ENCODE measurements at places on chromosomes 11 and 22.
A peak's percentile ranks its signal among the peaks of the same experiment; 100 is the strongest.

DNA sequence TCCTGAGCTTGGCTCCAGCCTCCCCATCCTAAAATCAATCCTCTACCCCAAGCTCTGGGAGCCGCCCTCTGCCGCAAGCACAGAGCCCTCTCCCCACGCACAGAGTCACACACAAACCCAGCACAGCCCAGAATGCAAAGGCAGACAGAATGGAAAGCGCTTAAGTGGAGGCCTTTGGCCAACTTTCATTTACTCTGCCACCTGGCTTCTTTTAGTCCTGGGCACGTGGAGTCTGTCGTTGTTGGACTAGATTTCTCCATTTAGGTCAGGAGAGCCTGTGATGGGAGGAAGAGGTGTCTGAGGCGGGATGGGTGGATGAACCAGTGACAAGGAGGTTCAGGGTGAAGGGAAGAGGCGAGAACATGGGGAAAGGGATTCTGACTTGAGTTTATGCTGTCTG lies 191.7 kb downstream of the DSCAML1 start:
- no peak for DNase-seq

DNA sequence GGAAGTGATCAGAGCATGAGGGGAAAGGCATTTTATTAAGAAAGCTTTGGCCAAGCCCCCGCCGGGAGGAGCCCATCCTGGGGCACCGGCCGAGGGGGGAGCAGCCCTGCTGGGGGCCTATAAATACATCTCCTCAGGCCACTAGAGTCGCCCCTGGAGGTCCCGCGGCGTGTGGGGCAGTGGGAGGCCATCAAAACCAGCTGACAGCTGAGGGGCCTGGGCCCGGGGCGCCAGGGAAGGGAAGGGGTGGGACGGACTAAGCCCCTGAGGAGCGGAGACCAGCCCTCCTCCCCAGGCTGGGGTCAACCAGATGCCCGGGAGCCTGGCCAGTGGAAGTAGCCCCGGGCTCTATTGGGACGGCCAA lies 13.1 kb downstream of the SCARF2 start:
- no peak for DNase-seq

- no peak for DNase-seq
Observed at GRCh38 chr11:44171518-44171917, 76.0 kb downstream of the EXT2 start.

- DNase-seq, result no peak
Observed at GRCh38 chr11:93198215-93198845, 539 bp upstream of the SLC36A4 start.

- DNase-seq, result no peak
Observed at GRCh38 chr11:72665911-72666472, 8.2 kb downstream of the PDE2A start.

GRCh38 chr11:133983660-133984316 lies 27.0 kb upstream of the IGSF9B start:
- no peak for DNase-seq

DNA sequence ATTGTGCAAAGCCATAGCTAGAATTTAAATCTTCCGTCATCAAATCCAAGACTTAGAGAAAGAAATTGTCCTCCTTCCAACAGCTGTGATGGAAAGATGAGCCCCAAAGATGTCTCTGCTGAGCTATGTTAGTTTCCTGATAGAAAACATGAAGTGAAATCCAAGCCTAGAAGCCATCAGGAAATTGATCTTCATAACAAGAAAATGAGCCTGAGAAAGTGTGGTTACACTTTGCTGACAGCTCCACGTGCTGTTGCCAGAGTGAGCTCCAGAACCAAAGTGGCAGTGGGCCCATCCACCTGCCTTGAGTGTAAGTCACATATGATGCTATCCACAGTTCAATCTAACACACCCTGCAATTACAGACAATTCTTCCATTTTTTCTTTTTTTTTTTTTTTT lies 58.0 kb upstream of the UBASH3B start:
- no peak for DNase-seq

DNA sequence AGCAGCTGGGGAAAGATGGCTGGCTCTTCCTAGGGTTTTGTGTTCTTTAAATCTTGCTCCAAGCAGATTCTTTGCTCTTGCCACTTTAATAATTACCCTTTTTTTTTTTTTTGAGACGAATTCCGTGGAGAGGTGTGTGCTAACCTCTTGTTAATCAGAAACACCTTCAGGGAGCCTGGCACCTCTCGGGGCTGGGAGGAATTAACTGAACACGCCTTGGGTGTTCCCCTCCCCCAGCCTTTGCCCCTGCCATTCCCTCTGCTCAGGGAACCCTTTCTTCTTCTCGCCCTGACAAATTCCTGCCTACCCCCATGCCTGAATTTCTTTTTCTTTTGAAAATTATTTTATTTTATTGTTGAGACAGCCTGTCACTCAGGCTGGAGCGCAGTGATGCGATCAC lies 17.5 kb downstream of the TMPRSS6 start:
- no peak for DNase-seq

DNA sequence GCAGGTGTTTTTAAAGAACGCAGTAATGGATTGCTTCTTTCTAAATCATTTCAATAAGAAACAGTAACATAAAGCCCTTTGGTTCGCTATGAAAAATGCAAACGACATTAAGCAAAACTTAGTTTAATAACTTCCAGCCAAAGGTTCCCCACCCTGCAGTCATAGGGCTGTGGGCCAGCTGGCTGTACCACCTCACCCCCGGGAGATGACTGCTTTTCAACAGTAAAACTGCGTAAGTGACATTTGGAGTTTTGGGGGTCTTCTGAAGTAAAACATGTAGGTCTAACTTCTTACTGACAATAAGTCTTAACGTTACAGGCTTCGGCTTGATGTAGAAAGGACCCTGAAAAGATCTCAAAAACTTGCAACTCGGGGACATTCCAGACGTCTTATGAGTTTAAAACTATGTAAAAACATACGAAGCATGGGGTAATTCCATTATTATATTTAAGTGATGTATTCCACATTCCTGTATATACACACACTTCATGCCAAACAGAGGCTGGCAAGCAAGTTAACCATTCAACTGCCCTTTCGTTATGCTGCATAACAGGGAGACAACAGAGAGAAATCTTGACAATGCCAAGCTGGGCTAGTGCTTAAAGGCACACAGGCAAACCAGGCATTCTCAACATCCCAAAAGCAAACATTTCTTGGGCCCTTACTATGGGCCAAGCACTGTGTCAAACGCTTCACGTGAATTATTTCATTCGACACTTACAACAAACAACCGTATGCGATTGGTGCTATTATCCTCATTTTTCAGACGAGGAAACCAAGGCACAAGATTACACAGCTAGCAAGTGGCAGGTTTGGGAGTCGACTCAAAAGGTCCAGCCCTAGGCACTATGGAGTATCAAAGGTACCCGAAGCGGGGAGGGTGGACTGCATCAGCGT lies 1.2 kb downstream of the MRTFA start:
- no peak for DNase-seq

- no peak for DNase-seq
Observed at GRCh38 chr11:9880657-9881056, 216.8 kb downstream of the SWAP70 start.

DNA sequence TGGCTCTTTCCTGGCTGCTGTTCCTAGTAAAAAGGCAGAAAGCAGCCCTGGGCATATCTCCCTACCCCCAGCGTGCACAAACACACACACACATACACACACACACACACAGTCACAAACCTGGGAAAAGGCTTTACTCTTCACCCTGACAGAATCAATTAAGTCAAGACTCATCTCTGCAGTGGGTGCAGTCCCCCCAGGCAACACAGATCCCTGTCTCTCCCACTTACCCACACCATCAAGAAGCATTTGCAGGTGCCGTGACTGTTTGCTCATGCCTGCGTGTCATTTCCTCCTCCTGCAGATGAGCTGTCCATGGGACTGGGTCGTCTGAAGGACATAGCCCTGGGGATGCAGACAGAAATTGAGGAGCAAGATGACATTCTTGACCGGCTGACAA lies 28.6 kb downstream of the SNAP29 start:
- DNase-seq, result no peak

- no peak for DNase-seq
Observed at GRCh38 chr11:33027233-33027632, 11.6 kb downstream of the DEPDC7 start.

GRCh38 chr11:134063991-134064747 lies 4.7 kb upstream of the JAM3 start:
- DNase-seq, result no peak

GRCh38 chr22:19998232-19998951 lies 18.2 kb downstream of the ARVCF start:
- DNase-seq, result no peak

GRCh38 chr11:70829134-70829885 lies 423.1 kb downstream of the SHANK2 start:
- DNase-seq, result no peak

DNA sequence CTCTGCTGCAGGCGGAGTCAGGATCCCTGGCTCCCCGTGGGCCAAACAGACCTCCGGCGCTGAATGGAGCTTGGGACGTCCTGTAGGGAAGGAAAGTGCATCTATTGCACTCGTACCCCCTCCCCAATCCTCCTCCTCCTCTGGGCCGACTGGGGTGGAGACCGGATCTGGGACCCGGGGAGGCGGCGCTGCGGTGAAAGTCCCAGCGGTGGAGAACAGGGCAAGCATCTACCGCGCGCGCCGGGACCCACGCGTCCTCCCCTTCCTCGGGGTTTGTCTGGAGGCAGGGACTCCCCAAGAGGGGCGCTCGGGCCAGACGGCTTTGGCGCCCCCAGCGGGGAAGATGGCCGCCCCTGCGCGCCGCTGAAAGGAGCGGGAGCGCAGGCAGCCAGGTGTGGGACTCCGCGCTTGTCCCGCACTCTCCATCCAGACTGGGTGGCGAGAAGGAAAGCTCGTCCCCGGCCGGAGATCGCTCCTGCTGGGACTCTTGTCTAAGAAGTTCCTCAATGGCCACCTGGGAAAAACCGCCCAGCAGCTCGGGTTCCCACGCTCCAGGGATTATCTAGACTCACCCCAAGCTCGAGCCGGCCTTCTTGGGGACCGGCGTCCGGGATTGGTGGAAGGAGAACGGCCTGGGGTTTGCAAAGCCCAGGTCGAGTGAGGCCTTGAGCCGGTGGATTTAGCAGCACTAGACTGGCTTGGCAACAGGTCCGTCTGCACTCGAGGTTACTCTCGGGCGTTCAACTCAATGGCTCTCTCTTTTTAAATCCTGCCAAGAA lies 718 bp downstream of the FADS2 start:
- DNase-seq, result peak; percentile 22

DNA sequence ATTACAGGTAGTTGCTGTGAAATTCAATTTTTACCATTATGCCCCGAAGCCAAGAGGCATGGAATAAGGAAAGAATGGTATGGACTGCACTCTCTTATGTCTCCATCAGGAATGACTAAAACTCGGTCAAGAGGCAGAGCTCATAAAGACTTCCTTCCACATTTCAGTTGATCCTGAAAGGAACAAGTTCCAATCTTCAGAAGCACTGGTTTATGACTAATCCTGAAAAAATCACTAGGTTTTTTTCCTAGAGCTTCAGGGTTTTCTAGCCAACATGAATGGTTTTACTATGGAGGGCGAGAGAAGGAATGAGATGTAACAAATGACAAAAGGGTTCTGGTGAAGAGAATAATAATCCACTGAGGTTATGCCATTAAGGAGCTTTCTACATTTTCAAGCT lies 832.2 kb downstream of the NTM start:
- no peak for DNase-seq

DNA sequence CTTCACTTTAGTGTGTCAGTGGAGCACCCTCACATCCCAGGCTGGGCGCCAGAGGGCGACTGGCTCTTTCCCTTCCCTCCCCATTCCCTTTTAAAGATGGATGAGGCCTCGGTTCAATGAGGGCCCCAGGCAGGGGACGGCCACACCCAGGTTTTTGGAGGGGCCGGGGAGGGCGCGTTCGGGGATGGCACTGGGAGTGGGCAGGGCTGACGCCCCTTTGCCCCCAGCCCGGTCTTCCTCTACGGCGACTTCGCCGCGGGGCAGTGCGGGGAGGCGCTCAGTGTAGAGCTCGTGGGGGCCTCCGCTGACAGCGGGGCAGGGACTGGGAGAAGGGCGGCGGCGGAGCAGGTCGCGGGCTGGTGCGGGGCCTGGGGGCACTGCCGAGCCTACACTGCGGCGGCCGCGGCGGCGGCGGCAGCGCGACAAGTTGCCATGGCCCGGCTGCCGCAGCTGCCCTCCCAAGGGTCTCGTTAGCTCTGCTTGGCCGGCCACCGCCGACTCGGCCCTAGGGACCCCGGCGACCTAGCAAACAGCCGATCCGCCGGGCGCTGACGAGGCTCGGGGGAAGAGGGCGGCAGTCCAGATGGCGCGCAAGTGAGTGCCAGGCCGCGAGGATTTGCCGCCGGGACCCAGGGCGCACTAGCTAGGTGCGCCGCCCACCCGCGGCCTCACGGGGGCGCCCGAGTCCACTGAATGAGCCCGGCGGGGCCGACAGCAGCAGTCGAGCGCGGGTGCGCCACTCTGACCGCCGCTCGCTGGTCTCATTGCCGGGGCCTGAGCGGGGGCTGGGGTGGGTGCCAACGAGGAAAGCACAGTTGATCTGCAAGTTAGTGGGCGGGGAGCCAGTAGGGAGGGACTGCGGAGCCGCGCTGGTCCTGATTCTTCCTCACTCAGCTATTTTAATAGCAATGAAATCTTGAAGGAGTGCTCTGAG lies 92.7 kb downstream of the RRM1 start:
- DNase-seq, result peak; percentile 47

GRCh38 chr22:39117585-39118191 lies 20.6 kb downstream of the APOBEC3H start:
- DNase-seq, result peak; percentile 72

- DNase-seq, result no peak
Observed at GRCh38 chr11:87203907-87204602, 166.3 kb downstream of the TMEM135 start.

DNA sequence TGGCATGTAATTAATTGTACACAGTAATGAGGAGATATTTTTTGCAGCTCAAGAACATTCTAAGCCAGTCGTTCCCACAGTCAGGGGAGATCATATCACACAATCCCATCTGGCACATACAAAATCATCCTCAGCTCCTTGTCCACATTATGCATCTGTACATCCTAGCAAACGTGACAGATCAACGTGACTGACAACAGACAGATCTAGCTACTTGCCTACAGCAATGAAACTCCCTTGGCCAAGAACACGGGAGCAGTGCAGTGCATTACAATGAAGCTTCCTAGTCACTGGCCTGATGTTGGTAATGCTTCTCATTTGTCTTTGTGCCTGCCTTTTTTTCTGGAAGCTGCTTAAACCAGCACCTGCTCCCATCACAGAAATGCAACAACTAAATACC lies 24.5 kb upstream of the GUCY1A2 start:
- no peak for DNase-seq

DNA sequence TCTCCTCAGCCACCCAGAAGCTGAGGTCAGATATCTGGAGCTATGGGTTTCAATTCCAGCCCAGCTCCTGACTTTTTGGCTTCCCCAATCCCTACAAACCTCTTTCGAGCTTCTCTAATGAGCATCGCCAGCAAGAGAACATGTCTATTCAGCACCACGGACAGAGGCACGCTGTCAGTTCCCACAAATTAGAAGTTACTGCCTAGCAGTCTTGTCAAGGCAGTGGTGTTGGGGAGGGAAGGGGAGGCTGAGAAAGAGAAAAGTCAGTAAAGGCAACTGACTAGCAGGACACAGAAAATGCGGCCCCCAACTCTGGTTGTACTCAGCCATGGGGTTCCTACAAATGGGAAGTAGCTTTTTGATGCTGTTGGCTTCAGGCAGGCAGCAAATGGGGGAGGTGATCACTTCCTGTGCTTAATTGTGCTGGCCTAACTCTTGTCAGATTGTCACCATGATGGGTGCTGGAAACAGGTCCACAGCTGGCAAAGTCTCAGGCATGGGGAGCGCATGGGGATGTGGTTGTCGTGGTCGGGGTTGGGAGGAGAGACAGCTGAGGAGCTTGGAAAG lies 205.9 kb downstream of the ST3GAL4 start:
- peak; percentile 29 for DNase-seq

All from AML-193 (cell line).